Midbrain (tissue), 1 donor: ENCODE measurements at places on chromosomes 2 and 18.

DNA sequence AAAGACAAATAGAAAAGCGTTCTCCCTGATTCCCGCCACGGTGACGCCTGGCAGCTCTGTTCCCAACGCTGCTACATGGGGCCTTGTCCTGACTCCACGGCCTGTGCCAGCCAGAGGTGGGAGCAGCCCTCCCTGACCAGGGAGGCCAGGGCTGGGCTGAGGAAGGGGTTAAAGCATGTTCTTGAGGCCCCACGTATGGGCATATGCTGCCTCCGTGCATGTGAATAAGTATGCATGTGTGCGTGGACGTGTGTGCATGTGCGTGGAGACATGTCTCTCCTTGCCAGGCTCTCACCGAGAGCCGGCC lies 1.6 kb upstream of the SNED1 start:
- DNase-seq: no peak

GRCh38 chr2:191927991-191928390 lies 81.1 kb upstream of the CAVIN2 start:
- DNase-seq: no peak

DNA sequence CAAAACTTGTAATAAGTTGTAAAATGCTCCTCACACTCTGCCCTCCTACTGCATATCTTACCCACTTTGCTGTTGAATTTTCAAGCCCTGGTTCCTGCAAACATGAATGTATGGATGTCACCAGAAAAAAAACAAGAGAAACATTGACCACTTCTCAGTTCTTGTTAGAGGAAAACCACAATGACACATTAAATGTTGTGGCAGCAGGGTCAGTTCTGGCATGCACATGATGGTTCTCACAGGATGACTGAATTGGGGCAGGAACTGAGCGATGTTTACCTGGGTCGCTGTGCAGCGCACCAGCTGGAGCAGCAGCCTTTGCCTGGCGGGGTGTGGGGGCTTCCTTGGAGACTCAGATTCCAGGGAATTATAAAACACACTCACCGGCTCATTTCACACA lies 14.0 kb upstream of the PRKCE start:
- DNase-seq: no peak

- DNase-seq: no peak
These were observed 297.6 kb upstream of the SKOR2 start for GRCh38 chr18:47549021-47549540.

- DNase-seq: peak; percentile 26
These were observed 219.4 kb downstream of the MREG start for GRCh38 chr2:215793747-215794595.

GRCh38 chr2:217293046-217293445 lies 433.2 kb upstream of the TNP1 start:
- DNase-seq: no peak

DNA sequence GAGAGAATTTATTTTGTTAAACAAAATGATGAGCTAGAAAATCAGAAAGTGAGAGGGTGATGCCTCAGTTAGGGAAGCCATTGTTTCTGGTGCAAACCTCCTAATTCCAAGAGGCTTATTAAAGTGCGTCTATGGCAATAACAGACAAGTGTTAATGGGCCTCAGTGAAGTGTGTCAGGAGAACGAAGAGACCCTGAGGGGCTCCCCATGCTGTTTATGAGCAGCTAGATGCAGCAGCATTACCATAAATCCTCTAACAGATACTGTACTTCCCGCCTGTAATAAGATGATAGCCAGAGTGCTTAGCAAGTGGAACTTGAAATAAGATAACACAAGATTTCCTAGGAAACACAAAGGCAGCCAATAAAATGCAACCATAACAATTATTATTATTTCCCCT lies 157.4 kb downstream of the MYT1L start:
- no peak for DNase-seq

DNA sequence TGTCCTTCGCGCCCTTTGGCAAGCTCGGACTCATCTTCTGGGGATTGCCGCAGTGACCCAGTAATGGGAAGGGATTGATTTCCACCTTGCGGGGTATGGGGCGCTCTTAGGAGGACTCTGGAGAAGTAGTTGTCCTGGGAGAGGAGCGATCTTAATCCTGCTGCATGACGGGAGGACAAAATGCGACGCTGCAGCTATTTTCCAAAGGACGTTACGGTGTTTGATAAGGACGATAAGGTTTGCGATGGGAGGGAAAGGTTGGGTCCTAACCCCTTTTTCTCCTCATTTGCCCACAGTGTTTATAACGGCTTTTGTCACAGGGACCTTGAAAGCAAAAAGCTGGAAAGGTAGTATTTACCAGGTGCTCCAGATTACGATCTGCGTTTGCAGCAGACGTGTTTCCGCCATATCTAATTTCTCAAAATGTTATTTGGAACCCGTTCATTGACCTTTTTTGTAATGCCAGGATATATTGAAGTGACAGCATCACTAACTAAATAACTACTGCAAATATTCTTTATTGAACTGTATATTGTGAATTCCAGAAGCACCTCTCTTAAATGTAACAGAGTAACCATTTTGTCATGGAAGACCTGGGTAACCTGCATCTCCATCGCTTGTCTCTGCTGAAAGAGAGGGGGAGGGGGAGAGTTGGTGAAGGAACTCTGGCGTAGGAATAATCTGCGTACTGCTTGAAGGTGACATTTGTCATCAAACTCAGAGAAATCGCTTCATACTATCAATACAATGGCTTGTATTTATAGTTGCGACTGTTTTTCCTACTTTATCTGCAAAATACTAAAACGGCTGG lies 590 bp downstream of the MDH1 start:
- no peak for DNase-seq

- DNase-seq: no peak
These were observed 1104.2 kb downstream of the BCL11A start for GRCh38 chr2:59449274-59449673.
